Activated naive CD8-positive, alpha-beta T cell treated with anti-CD3 and anti-CD28 coated beads, Interleukin-2, amount 10 ng/mL, durations not matched to agents 7 days and 5 days (primary cell): ENCODE measurements at places on chromosomes 1 and 21.

- peaks cover 27% of the 10 kb centered on the region for H3K36me3 ChIP-seq
- H3K27ac ChIP-seq, result no peak overlapping the region
- no peaks in the 10 kb centered on the region for H3K27me3 ChIP-seq
- no peak for DNase-seq
- no peak overlapping the region for H3K4me3 ChIP-seq
- peaks cover 3% of the 10 kb centered on the region for H3K4me1 ChIP-seq
These were observed 10.6 kb upstream of the NADK start for GRCh38 chr1:1788646-1789431.

DNA sequence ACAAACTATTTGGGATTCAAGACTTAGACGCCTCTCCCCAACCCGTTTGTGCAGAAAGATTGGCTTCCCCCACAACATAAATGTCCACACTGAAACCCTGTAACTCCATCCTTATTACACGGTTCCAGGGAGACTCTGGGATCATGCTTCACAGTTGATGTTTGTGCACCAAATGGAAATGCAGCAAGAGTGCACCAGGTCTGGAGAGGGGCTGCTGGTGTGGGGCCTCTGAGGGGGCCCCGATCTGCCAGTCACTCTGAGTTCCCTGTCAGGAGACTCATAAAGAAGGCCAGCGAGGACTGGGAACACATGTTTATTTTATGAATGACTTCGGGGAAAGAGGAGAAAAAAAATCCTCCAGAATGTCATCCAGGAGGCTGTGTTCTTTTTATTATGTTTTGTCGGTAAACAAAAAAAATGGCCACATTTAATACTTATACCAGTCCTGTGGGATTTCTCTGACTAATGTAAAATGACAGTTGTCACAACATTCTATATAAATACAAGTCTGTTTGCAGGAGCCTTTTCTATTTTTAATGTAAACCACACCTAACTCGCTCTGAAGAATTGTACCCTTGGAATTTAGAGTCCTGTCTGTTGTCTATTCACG lies 439.1 kb upstream of the VAMP3 start:
- no peak overlapping the region for H3K27ac ChIP-seq
- peaks cover 14% of the 10 kb centered on the region for H3K27me3 ChIP-seq
- H3K4me1 ChIP-seq, result peaks cover 2% of the 10 kb centered on the region
- no peak overlapping the region for H3K4me3 ChIP-seq
- no peaks in the 10 kb centered on the region for H3K36me3 ChIP-seq

DNA sequence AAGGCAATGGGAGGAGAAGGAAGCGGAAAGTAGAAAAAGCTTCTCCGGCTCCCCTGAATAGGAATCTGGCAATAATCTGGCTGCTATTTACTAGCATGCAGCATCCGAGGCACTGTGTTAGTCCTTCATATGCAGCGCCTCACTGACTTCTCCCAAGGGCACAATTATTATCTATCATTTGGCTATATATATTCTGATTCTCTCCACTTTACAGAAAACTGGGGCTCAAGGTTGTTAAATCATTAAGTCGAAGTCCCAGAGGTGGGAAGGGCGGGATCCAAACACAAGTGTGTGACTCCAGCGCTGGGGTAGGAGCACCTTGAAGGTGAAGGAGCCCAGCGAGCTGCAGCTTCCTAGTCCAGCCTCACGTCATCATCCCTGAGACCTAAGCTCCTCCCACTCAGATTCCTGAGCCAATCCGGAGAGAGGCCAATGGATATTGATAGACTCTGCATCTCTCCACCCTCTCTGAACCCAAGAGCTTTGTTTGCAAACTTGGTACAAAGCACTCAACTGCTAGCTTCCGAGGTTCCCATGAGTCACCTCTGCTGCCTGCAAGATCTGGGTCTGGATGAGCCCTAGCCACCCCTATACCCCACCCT lies 16.6 kb upstream of the EYA3 start:
- no peak overlapping the region for H3K27ac ChIP-seq
- no peaks in the 10 kb centered on the region for H3K4me1 ChIP-seq
- H3K36me3 ChIP-seq, result no peaks in the 10 kb centered on the region
- DNase-seq, result no peak
- peaks cover 14% of the 10 kb centered on the region for H3K27me3 ChIP-seq

- H3K27me3 ChIP-seq, result no peaks in the 10 kb centered on the region
- H3K4me3 ChIP-seq, result no peak overlapping the region
- H3K36me3 ChIP-seq, result peaks cover 8% of the 10 kb centered on the region
- H3K27ac ChIP-seq, result no peak overlapping the region
- DNase-seq, result no peak
These were observed 24.7 kb downstream of the VAMP4 start for GRCh38 chr1:171717062-171717718.

GRCh38 chr1:23389837-23390321 lies 20.2 kb upstream of the ZNF436 start:
- no peaks in the 10 kb centered on the region for H3K4me1 ChIP-seq
- H3K27me3 ChIP-seq, result no peaks in the 10 kb centered on the region
- no peak for DNase-seq
- H3K27ac ChIP-seq, result no peak overlapping the region

- no peak overlapping the region for H3K27ac ChIP-seq
- no peaks in the 10 kb centered on the region for H3K36me3 ChIP-seq
- H3K27me3 ChIP-seq, result peaks cover 4% of the 10 kb centered on the region
- H3K4me1 ChIP-seq, result peaks cover 12% of the 10 kb centered on the region
These were observed 44.8 kb downstream of the RIMS3 start for GRCh38 chr1:40620586-40621210.

GRCh38 chr1:209650454-209650853 lies 1.8 kb downstream of the LAMB3 start:
- no peaks in the 10 kb centered on the region for H3K36me3 ChIP-seq
- H3K27ac ChIP-seq, result peak overlapping the region; percentile 31
- DNase-seq, result no peak
- H3K27me3 ChIP-seq, result peaks cover 4% of the 10 kb centered on the region
- H3K4me3 ChIP-seq, result peak overlapping the region; percentile 8

GRCh38 chr1:86733340-86733739 lies 29.0 kb downstream of the SH3GLB1 start:
- H3K27ac ChIP-seq, result no peak overlapping the region
- no peak for DNase-seq
- no peak overlapping the region for H3K4me3 ChIP-seq
- H3K36me3 ChIP-seq, result peaks cover 23% of the 10 kb centered on the region
- no peaks in the 10 kb centered on the region for H3K27me3 ChIP-seq

DNA sequence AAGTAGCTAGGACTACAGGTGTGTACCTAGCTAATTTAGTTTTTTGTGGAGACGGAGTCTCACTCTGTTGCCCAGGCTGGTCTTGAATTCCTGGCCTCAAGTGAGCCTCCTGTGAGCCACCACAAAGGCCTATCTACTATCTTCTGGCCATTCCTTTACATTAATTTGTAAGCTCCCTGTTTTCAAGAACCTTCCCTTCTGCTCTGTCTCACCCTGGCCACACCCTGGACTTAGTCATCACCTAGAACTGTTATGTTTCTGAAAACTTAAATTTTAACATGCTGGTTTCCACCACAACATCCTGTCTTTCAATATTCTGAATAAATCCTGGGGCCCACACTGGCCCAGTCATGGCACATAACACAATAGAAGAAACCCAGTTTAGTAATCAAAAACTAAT lies 4.9 kb upstream of the B4GALT3 start:
- peaks cover 65% of the 10 kb centered on the region for H3K4me1 ChIP-seq
- H3K27ac ChIP-seq, result peak overlapping the region; percentile 95
- H3K27me3 ChIP-seq, result no peaks in the 10 kb centered on the region
- peak overlapping the region; percentile 69 for H3K4me3 ChIP-seq
- peaks cover 5% of the 10 kb centered on the region for H3K36me3 ChIP-seq

GRCh38 chr1:6330410-6330911 lies 63.1 kb downstream of the ACOT7 start:
- no peak for DNase-seq
- H3K27ac ChIP-seq, result no peak overlapping the region
- peaks cover 1% of the 10 kb centered on the region for H3K4me1 ChIP-seq
- H3K27me3 ChIP-seq, result no peaks in the 10 kb centered on the region
- H3K4me3 ChIP-seq, result no peak overlapping the region
- H3K36me3 ChIP-seq, result peaks cover 3% of the 10 kb centered on the region

GRCh38 chr1:75614399-75614756 lies 3.5 kb upstream of the SLC44A5 start:
- H3K27ac ChIP-seq, result no peak overlapping the region
- H3K4me3 ChIP-seq, result peak overlapping the region; percentile 38
- peaks cover 9% of the 10 kb centered on the region for H3K4me1 ChIP-seq
- DNase-seq, result no peak
- H3K27me3 ChIP-seq, result peaks cover 62% of the 10 kb centered on the region

GRCh38 chr1:217494767-217495166 lies 136.1 kb downstream of the GPATCH2 start:
- H3K4me1 ChIP-seq, result peaks cover 1% of the 10 kb centered on the region
- no peak overlapping the region for H3K27ac ChIP-seq
- H3K27me3 ChIP-seq, result no peaks in the 10 kb centered on the region
- no peak for DNase-seq

- H3K27ac ChIP-seq, result no peak overlapping the region
- no peak for DNase-seq
- no peaks in the 10 kb centered on the region for H3K27me3 ChIP-seq
- peaks cover 3% of the 10 kb centered on the region for H3K36me3 ChIP-seq
- no peak overlapping the region for H3K4me3 ChIP-seq
These were observed 220.0 kb downstream of the FGGY start for GRCh38 chr1:59516881-59517280.

GRCh38 chr1:224252479-224252878 lies 69.4 kb downstream of the DEGS1 start:
- H3K27ac ChIP-seq, result no peak overlapping the region
- H3K4me1 ChIP-seq, result peaks cover 6% of the 10 kb centered on the region
- H3K4me3 ChIP-seq, result no peak overlapping the region
- no peak for DNase-seq
- peaks cover 18% of the 10 kb centered on the region for H3K36me3 ChIP-seq

DNA sequence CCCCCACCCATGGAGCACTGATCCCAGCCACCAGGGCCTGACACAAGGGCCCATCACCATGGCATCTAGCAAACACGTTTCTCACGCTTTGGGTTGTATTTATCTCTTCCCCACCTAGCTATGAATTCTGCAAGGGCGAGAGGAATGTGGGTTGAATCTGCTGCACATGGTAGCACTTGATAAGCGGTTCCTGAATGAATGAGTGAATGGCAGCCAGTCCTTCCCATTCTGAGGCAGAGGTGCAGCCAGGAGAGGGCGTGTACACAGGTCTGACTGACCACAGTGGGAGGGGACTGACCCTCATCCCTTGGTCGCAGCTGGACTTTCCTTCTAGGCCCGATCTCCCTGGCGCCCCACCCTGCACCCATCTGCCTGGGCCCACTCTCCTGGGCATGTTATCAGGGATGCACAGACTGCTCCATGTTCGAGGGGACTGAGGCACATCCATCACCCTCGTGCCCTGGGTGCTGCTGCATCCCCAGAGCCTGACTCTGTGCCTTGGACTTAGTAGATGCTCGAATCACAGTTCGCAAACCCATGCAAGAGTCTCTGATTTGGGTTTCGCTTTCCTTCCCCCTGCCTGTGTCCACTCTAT lies 1.0 kb downstream of the RD3 start:
- H3K27ac ChIP-seq, result no peak overlapping the region
- no peak overlapping the region for H3K4me3 ChIP-seq
- no peaks in the 10 kb centered on the region for H3K36me3 ChIP-seq
- no peaks in the 10 kb centered on the region for H3K27me3 ChIP-seq
- no peak for DNase-seq

DNA sequence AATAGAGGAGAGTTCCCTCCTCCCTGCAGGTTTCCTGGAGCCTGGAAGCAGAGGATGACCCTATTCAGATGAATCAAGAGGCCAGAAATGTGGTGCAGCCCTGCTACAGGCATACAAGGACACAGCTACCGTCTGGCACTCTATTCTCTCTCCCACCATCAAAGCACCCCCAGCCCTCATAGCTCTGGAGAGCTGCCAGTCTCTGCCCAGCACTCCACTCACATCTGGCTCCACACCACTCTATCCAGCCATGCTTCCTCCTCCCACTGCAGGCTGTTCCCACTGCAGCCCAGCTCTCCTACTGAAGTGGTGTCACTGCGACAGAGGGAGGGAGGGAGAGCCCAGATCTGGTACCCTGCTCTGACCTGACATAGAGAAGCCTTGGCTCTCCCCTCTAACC lies 18.4 kb downstream of the SYT2 start:
- no peaks in the 10 kb centered on the region for H3K4me1 ChIP-seq
- no peak overlapping the region for H3K27ac ChIP-seq
- DNase-seq, result no peak
- H3K27me3 ChIP-seq, result peaks cover 28% of the 10 kb centered on the region
- H3K4me3 ChIP-seq, result no peak overlapping the region

- no peak overlapping the region for H3K27ac ChIP-seq
- H3K36me3 ChIP-seq, result no peaks in the 10 kb centered on the region
- H3K4me1 ChIP-seq, result peaks cover 4% of the 10 kb centered on the region
- H3K27me3 ChIP-seq, result peaks cover 21% of the 10 kb centered on the region
These were observed 79.4 kb downstream of the PAX7 start for GRCh38 chr1:18710002-18710401.

DNA sequence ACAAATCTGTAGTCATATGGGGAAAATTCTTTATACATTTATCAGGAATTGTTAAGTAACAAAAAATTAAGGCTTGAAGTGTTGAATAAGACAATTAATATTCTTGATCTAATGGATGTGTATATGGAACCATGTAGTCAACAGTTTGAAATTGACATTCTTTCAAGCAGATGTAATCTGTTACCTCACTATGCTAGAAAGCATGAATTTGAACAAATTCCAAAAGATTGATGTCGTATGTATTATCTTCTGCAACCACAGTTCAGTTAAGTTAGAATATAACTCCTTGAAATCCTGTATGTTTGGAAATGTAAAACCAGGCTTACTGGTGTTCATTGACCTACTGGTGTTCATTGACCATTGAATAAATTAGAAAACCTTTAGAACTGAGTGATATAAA lies 16.1 kb downstream of the CCDC18 start:
- H3K36me3 ChIP-seq, result peaks cover 41% of the 10 kb centered on the region
- no peaks in the 10 kb centered on the region for H3K27me3 ChIP-seq
- no peaks in the 10 kb centered on the region for H3K4me1 ChIP-seq
- no peak overlapping the region for H3K4me3 ChIP-seq
- no peak overlapping the region for H3K27ac ChIP-seq
- no peak for DNase-seq

- H3K4me3 ChIP-seq, result no peak overlapping the region
- no peaks in the 10 kb centered on the region for H3K4me1 ChIP-seq
- no peak overlapping the region for H3K27ac ChIP-seq
- H3K27me3 ChIP-seq, result peaks cover 2% of the 10 kb centered on the region
These were observed 38.0 kb upstream of the RASAL2 start for GRCh38 chr1:178055779-178056471.

DNA sequence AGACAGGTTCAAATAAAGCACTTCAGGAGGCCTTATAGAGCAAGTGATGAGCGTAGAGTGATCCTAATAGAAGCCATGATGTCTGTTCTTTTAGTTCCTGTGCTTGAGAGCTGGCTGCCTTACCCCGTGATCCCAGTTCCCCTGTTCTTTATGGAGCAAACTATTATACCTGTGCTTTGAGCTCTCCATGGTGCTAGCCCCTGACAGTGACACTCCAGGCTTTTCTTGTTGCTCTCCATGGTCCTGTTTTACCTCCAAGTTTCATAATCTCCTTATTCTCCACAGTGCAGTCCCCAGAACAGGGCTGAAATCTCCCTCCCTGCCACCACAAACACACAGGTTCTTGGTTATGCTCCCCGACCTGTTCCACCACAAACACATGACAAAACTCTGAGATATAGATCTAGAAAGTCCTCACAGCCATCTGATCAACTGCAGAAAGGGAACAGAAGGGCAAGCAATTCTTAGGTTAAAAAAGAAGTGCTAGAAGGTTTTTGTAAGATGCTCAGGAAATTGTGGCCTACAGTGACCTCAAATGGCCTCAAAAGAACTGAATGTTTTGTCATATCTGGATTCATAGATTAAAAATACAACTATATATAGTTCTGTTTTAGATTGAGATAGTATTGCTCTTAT lies 6.0 kb downstream of the CADM3 start:
- no peak for DNase-seq
- no peak overlapping the region for H3K4me3 ChIP-seq
- H3K36me3 ChIP-seq, result no peaks in the 10 kb centered on the region
- H3K27ac ChIP-seq, result no peak overlapping the region
- H3K27me3 ChIP-seq, result peaks cover 36% of the 10 kb centered on the region
